Mesenteric fat pad (tissue), 1 donor: ENCODE measurements at places on chromosomes 16 and 17.

DNA sequence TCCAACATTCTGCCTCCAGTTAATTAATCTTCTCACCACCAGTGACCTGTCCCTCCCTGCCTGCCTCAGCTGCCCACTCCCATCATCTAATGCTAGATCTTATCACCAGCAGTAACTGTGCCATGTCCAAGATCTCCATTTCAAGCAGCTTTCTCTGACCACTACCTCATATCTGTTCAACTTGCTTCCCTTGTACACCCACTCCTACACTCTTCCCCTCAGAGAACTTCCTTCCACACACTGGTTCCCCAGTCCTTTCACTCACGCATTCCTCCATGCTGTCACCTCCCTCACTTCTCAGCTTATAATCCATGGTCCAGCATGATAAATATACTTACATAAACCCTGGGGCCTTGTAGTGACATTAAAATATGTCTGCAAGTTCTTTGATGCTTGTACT is 31.8 kb upstream of the DYNLL2 start:
- DNase-seq = no peak

GRCh38 chr16:86398622-86399021 is 111.7 kb upstream of the FOXF1 start:
- no peak for DNase-seq

- no peak for DNase-seq
Measured at GRCh38 chr17:38562215-38562569, 43.6 kb downstream of the SRCIN1 start.

DNA sequence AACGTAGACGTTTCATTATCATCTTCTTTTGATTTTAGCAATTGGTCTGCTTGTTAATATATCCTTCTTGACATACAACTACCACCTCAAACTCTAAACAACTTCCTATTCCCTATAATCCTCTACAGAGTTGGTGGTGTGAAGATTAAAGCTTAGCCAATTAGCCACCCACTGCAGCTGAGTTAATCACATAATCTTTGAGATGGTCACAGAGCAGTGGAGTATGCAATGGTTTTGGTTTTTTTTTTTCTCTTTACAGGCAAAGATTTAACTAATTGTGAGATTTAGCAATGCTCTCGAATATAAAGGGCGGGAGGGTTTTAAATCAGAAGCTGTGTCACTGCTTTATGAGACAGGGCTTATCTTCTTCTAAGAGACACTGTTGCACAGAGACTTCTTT is 37.0 kb downstream of the STX8 start:
- no peak for DNase-seq

- no peak for DNase-seq
Measured at GRCh38 chr17:73632513-73632912, 11.7 kb downstream of the SDK2 start.

DNA sequence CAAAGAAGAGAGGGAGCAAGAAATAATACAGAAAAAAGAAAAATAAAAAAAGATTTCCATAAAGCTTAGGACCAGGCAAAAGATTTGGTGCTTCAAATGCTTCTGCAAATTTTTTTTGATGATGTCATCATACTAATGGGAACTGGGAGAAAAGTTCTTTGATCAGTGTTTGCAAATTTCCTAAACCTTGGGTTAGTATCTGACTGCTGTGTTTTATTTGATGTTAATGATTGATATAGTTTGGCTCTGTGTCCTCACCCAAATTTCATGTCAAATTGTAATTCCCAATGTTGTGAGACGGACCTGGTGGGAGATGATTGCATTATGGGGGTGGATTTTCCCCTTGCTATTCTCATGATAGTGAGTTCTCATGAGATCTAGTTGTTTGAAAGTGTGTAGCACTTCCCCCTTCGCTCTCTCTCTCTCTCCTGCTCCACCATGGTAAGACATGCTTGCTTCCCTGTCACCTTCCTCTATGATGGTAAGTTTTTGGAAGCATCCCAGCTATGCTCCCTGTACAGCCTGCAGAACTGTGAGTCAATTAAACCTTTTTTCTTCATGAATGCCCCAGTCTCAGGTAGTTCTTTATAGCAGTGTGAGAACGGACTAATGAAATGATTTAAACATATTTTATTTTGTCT is 72.6 kb downstream of the TMEM100 start:
- DNase-seq = no peak

- no peak for DNase-seq
Measured at GRCh38 chr17:34511931-34512330, 67.5 kb upstream of the TMEM132E start.

- no peak for DNase-seq
Measured at GRCh38 chr17:56125830-56126819, 27.1 kb upstream of the ANKFN1 start.

- no peak for DNase-seq
Measured at GRCh38 chr17:64117981-64118979, 11.7 kb downstream of the ERN1 start.

DNA sequence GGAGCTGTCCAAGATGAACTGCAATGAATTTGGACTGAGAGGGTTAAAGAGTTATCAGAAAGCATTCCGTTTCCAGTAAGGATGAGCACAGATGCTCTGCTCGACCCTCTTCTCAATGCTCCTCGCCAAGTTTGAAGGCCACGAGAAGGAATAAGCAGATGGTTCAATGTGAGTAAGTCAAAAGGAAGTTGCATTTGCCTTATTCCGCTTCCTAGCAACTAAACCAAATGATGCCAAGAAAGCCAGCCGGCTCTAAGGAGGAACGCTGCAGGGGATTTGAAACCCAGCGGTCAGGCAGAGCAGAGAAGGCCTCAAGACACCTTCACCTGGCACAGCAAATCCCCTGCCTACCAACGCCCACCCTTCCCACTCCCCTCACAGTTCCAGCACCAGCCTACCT is 52.1 kb upstream of the CNEP1R1 start:
- DNase-seq = no peak

GRCh38 chr16:6704306-6704930 is 628.2 kb upstream of the RBFOX1 start:
- no peak for DNase-seq

DNA sequence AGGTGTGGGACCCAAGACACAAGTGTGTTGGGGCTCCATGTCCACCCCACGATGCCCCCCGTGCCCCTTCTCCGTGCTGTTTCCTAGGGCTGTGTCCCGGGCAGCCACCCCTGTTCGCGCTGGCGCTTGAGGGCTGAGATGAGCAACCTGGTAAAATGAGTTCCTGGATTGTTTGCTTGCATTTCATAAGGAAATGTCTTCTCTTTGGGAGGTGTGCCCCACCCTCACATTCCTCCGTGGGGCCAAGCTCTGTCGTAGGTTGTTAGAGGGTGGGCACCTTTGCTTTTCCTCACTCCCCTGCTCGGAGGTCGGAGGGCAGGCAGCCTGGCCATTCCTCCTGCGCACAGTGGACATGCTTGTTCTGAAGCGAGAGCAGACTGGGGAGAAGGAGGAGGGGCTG is 171.3 kb upstream of the CHMP6 start:
- peak; percentile 74 for DNase-seq

DNA sequence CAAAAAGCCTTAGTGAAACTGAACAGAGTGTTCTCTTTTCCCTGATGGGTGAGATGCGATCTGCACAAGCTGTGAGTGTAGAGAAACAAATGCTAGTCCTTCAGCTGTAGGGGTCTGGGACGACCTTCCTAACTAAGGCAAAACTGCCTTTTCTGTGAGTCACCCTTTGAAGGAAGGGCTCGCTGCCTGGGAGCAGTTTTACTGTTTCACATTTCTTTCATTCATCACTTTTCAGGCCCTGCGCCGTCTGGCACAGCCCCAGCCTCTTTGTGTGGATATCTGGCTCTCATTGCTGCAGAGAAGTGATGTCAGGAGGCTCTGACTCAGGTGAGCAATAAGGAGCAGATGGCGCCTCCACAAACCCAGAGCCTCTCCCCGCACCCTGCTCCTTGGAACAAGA is 57.4 kb downstream of the HS3ST3A1 start:
- DNase-seq = no peak

- no peak for DNase-seq
Measured at GRCh38 chr17:37725601-37726146, 19.2 kb downstream of the HNF1B start.

DNA sequence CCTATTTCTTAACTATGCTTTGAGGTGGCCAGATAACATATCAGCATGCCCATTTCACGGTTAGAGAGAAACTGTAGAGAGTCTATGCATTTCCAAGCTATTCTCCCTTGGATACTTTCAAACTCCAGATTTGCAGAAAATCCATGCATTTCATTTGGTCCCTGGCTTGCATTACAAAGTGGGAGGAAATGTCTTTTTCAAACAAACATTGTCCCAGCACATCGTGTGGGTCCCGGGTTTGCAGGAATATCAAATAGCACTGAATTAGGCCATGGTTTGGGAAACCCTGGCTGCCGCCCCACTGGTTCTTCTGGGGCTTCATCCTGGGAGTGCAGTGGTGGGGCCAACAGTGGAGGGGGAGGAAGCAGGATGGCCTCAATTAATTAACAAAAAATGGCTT is 171.9 kb downstream of the IRX5 start:
- no peak for DNase-seq

DNA sequence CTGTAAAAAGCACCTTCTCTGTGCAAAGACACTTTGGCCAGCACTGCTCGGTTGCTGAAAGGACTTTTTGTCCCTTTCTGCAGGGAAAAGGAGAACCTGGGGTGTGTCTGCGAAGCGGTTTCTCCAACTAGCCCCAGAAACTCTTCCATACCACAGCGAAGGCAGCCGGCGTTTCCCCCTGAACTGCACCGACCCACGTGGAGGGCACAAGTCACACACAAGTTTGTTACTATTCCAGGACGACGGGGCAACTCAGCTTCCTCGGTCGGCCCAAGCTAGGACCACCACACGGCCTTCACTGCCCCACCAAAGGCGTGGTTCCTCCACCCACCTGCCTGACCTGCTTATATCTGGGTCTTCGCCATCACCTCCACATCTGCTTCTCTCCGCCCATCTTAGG is 1.9 kb downstream of the RTN4RL1 start:
- DNase-seq = no peak

DNA sequence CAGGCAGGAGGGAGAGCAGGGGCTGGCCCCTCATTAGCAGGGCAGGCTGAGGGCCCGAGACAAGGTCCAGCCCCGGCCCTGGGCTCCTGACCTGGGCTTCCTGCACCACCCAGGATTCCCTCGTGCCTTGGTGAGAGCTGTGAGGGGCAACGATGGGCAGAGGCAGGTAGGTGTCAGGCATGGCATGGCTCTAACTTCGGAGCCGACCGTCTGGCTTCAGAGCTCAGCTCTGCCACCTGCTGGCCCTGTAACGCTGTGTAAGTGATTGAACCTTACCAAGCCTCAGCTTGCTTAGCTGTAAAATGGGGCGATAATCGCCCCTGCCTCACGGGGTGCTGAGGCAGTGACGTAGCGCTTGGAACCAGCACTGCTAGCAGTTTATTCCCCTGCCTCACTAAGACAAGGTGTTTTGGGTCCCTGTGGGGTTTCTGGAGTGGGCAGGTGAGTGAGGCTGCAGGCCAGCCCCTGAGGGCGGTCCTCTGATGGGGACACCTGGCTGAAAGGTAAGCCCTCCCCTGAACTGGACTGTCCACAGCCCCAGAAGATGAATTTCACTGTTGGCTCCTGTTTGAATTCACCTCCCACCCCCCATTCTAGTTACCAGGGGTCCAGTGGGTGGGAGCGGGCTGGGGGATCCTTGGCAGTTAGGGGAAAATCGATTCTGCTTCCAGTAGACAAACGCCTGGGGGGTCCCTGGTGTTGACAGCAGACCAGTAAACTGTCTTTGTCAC is 184.8 kb upstream of the GSE1 start:
- DNase-seq = no peak

- no peak for DNase-seq
Measured at GRCh38 chr16:14310519-14310991, 239.4 kb downstream of the MRTFB start.

GRCh38 chr17:39867084-39867879 is 720 bp upstream of the ZPBP2 start:
- DNase-seq = no peak

- DNase-seq = no peak
Measured at GRCh38 chr17:4533523-4534504, 21.4 kb downstream of the MYBBP1A start.
